ENCODE measurements at places on chromosomes 3 and 15.
A peak's percentile ranks its signal among the peaks of the same experiment; 100 is the strongest.

DNA sequence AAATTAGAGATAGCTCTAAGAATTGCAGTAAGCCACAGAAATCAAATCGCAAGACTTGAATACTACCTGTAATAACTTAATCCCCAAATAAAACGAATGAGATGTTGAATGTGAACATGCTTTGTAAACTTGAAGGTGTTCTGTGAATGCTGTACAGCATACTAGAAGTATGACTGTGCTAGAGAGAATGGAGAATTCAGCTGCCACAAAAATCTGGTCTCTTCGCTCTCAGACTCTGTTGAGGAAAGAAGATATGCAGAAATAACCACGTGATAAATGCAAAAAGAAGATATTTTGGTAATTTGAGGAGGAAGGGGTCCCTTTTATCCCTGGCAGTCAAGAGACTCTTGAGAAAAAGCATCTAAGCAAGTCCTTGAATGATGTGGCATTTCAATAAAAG, 37.3 kb downstream of the ZBTB38 start:
- DNase-seq, result no peak

GRCh38 chr3:36866368-36866767, 78.5 kb downstream of the TRANK1 start:
- DNase-seq, result no peak

GRCh38 chr15:68643216-68643830, 64.5 kb downstream of the CORO2B start:
- no peak for DNase-seq

DNA sequence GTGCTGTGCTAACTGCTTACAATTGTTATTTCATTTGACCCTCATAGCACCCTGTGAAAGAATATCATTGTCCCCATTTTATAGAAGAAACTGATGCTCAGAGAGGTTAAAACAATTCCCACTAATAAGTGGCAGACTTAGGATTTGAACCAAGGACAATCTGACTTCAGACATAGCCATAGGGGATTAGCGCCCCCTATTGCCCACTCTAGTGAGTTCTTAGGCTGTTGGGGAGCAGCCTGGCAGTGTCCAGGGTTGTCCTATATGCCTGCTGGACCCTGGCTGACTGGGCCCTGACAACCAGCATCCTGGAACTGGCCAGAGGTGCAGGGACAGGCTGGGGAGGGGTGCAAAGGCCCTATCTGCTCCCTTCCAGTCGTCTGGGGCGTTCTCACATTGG, 15.4 kb downstream of the DPH3 start:
- peak; percentile 19 for DNase-seq

GRCh38 chr3:131733086-131733841, 230.5 kb upstream of the MRPL3 start:
- DNase-seq, result no peak

DNA sequence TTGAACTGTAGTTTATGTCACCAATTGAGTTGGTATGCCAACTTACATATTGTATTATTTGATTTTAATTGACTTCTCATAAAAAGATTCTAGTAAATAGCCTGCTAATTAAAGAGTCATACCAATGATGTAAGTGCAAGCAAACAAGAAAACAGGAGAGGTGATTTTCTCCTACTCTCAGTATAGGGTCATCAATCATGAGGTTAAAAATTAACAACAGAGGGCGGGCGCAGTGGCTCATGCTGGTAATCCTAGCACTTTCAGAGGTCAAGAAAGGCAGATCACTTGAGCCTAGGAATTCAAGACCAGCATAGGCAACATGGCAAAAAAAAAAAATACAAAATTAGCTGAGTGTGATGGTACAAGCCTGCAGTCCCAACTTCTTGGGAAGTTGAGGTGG, 108.7 kb downstream of the MYO9A start:
- no peak for DNase-seq

DNA sequence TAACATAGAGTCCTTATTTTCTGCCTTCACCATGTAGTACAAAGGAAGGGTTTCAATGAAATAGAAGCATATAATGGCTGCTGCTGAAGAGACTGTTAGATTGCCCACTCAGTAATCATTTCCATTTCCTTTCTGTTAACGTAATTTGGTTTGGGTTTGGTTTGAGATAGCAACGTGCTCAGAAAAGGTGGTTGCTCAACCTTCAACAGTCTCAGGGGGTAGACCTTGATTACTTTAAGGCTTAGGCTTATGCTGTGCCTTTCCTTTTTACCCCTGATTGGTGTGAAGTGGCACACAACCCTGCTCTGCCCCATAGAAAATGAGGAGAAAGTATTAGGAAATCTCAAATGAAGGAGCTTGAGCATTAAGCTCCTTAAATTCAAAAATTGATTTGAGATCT, 163.7 kb upstream of the TP63 start:
- DNase-seq, result no peak

- DNase-seq, result peak; percentile 49
These were observed 5.6 kb downstream of the RBP1 start for GRCh38 chr3:139533781-139534454.

DNA sequence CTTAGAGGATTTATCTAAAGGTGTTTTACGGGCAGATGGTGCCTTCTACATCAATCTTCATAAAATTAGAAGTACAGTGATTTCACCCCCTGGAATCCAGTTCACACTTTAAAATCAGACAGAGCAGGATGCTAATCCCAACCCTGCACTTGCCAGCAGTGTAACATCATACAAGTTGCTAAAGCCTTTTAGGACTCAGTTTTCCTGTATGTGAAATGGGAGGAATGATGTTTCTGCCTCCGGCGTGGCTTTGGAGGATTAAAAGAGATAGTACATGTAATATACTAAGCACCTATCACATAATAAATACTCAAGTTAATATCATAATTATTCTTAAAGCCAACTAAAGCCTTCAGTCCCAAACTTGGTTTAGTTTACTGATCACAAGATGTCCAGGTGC, 257.2 kb upstream of the THBS1 start:
- DNase-seq, result no peak

GRCh38 chr3:148742118-148742517, 44.4 kb downstream of the AGTR1 start:
- DNase-seq, result no peak

DNA sequence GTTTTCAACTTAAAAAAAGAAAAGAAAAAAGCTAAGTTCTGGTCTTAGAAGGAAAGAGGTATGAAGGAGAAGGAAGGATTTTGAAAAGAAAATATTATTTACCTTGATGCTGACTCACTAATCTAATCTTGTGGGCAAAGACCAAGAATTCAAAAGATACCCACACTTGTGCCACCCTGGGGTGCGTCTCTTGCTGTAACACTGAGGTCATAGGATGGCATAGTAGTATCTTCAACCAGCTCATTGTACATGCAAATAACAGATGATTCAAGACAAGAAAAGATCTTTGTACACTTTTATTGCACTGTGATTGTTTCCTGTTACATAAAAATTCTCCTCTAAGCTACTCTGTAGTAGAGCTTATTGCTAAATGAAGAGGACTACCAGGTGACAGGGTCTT, 17.3 kb downstream of the PLS1 start:
- DNase-seq, result no peak

GRCh38 chr3:112470788-112471187, 28.5 kb downstream of the BTLA start:
- no peak for DNase-seq

GRCh38 chr3:184354121-184354728, 7.2 kb downstream of the CLCN2 start:
- DNase-seq, result peak; percentile 66

DNA sequence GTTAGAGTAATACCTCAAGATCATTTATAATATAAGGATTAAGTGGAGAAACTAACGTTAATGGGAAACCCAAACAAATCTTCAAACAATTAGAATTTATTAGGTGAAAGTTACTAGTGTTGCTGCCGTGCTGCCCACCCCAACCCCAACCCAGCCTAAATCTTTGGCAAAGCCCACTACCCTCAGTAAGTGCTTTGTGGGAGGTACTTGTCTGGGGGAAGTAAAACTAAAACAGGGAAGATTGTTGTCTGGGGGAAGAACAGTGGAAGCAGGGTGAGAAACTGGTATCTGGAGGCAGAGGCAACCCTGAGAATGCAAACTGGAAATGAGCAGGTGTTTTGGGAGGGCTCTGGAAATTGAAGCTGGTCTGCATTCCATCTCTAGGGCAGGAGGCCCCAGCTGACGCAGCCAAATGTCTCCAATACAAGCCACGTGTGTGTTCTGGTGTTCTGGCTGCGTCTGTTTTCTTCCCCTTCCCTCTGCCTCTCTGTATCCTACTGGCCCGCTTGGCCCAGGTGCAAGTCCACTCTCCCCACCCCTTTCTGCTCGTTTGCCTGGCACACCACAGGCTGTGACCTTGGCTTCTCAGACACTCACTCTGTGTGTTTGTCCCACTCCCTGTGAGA, 32.7 kb downstream of the FEM1B start:
- peak; percentile 22 for DNase-seq

DNA sequence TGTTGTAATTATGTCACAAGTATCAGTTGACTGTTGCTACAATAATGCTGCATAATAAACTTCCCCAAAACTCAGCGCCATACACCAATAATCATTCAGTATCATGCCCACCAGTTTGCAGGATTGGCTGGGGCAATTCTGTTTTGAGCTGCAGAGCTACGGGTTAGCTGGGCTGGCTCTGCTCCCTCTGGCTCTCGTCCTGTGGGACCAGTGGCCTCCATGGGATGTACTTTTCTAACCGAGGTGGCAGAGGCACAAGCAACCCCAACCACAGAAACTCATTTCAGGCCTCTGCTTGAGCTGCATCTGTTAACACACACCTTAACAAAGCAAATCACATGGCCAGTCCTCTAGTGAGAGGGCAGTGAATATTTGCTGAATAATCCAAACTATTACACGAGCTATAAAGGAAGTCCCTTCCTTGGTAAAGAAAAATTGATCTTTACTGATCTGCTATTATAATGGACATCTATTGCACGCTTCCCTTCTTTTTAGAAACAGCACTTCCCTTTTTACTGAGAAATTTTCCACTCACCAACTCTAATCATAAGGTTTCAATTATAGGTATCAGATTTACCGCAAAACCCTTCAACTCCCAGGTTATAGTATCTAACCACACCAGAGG, 10.9 kb upstream of the BCL2A1 start:
- no peak for DNase-seq

GRCh38 chr3:59304296-59304695, 254.5 kb upstream of the CFAP20DC start:
- no peak for DNase-seq

GRCh38 chr3:23741036-23741706, 64.6 kb upstream of the UBE2E1 start:
- DNase-seq, result no peak

DNA sequence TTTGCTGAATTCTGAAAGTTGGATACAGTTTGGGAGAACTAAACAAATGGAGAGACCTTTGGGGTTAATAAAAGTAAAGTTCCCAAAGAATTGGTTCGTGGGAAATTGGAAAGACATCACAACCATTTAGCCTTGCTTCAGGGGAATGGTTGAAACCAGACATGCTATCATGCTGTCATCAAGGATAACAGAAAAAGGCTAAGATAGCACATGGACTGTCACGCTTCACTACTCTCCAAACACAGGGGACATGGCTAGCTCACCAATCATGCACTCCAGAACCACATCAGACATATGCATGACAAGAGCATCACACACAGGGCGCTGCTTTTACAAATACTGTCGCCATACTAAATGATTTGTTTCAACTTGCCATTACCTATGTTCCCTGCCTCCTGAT, 671.7 kb upstream of the ROBO1 start:
- DNase-seq, result no peak

GRCh38 chr3:137509354-137510045, 254.6 kb upstream of the SOX14 start:
- no peak for DNase-seq

- no peak for DNase-seq
These were observed 122.0 kb downstream of the KLF13 start for GRCh38 chr15:31448635-31448979.

GRCh38 chr15:49083401-49084284, 37.4 kb upstream of the SECISBP2L start:
- no peak for DNase-seq

GRCh38 chr15:78438619-78439285, 736 bp downstream of the IREB2 start:
- peak; percentile 51 for DNase-seq

DNA sequence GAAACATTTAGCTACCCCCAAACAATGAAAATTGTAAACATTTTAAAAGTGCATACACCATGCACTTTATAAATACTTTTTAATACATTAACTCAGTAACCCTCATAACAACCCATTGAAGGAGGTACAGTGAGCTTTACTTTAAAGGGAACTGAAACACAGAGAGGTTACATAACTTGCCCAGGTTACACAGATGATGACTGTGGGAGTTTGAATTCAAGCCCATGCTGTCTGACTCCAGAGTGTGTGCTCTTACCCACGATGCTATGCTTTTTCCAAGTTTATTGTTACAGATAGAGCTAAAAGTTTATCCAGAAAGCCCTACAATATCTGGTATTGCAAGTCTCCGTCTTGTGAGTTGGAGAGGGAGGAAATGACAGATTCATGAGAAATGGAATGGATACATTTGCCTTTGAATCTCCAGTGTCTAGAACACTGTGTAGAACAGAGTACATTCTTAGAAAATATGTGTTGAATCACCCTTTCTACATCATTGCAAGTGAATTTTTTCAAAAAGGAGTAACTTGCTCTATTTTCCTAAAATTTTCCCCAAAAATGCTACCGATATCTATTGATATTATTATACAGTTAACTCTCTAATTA, 428.3 kb downstream of the NAALADL2 start:
- DNase-seq, result no peak

GRCh38 chr15:51878446-51879386, 49.3 kb downstream of the TMOD3 start:
- peak; percentile 65 for DNase-seq

- no peak for DNase-seq
These were observed 164.6 kb downstream of the DPH6 start for GRCh38 chr15:35381328-35381727.

GRCh38 chr3:193932136-193932535, 203.8 kb upstream of the HES1 start:
- DNase-seq, result no peak

- DNase-seq, result peak; percentile 57
These were observed 111.6 kb upstream of the PHLDB2 start for GRCh38 chr3:111747490-111747889.

GRCh38 chr3:142947352-142947751, 16.1 kb downstream of the PAQR9 start:
- DNase-seq, result no peak

DNA sequence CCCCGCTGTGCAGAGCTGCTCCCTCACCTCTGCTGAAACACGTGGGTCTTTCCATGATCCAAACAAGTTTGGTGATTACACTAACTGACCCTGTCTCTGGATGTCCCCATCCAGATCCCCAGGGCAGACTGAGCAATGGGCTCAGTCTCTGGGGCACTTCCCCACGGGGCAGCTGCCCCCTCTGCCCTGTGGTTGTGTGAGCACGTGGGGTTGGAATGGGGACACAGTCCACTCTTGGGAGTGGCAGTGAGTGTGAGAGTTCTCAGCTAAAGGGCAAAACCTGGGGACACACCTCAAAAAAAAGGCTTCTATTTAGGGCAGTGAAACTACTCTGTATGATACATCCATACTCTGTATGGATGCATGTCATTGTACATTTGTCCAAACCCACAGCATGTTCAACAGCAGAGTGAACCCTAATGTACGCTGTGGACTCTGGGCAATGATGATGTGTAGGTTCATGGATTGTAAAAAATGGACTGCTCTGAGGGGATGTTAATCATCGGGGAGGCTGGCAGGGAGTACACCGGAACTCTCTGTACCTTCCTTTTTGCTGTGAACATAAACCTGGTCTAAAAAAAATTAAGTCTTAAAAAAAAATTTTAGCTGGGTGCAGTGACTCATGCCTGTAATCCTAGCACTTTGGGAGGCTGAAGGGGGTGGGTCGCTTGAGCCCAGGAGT, 49.9 kb upstream of the BLM start:
- no peak for DNase-seq

All from SJSA1 (cell line).